Bronchial epithelial cell (primary cell): ENCODE measurements at places on chromosomes 4 and X.

- DNase-seq: no peak
These were observed 91.3 kb downstream of the RASGEF1B start for GRCh38 chr4:81380437-81380836.

- DNase-seq: peak; percentile 65
These were observed 40.5 kb upstream of the BMP3 start for GRCh38 chr4:80989921-80990544.

DNA sequence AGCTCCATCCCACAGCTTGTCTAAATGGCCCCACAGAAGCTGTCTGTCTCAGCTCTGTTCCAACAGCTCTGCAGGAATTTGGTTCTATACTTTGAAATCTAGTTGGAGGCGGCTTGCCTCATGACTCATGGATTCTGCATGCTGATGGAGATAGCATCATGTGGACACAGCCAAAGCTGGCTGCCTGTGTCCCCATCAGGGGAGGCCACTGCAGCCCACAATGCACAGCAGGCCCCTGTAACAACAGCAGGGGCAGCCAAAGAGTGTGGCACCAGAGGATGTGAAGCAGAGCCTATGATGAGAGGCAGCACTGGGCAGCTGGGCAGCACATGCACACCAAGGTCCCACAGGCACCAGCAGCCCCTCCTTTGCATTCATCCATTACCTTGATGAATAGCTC, 67.2 kb downstream of the DCAF12L1 start:
- DNase-seq: no peak

- no peak for DNase-seq
These were observed 42.1 kb downstream of the SLC2A9 start for GRCh38 chr4:9979101-9979701.

DNA sequence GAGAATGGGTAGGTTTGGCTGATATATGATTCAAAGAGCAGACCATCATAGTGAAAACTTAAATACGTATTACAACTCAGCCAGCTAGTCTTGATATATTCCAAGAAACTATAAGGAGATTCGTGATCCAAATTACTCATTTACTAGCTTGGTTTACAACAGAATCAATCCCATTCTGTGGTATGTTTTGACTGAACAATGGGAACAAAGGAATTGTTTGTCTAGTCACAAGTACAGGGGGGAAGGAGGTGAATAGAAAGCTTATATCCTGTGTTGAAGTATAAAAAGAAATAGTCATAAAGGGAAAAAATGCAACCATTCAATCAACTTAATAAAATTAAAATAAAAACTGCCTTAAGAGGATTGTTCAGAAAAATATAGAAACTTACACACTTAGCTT, 17.0 kb downstream of the C4orf54 start:
- DNase-seq: no peak

DNA sequence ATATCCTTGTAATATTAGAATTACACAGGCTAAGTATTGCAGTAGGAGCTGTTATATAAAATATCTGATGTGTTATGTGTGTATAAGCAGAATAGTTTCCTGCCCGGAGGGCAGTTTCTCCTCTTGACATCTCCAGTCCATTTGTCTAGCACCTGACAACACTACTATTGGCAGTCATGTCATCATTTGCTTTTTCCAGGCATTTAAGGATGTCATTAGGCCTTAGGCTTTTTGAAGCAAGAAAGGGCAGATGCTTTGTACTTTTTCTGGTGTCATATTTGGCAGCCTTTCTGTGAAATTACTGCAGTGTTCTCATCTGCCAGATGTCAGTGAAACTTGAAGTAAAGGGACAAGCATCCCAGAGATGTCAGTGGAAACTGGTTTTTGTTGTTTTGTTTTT, 2017.6 kb upstream of the IGFBP7 start:
- DNase-seq: no peak

DNA sequence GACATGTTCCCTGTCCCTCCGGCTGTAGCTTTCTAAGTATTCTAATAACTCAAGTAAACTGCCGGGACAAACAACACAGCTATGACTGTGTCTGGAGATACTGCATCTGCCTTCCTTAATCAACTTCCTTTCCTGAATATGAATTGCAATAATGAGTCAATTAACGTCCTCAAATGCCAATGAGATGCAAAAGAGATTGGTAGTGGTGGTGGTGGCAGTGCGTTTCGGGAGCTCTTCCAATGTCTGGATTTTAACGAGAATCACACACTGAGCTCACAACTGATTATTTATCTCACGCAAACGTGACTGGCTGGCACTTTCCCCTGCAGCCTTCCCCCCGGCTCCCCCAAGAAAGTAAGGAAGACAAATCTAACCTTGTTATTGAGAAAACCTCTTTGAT, 226.1 kb upstream of the GK2 start:
- DNase-seq: no peak

GRCh38 chrX:42696536-42697124, 81.3 kb downstream of the PPP1R2C start:
- DNase-seq: no peak

DNA sequence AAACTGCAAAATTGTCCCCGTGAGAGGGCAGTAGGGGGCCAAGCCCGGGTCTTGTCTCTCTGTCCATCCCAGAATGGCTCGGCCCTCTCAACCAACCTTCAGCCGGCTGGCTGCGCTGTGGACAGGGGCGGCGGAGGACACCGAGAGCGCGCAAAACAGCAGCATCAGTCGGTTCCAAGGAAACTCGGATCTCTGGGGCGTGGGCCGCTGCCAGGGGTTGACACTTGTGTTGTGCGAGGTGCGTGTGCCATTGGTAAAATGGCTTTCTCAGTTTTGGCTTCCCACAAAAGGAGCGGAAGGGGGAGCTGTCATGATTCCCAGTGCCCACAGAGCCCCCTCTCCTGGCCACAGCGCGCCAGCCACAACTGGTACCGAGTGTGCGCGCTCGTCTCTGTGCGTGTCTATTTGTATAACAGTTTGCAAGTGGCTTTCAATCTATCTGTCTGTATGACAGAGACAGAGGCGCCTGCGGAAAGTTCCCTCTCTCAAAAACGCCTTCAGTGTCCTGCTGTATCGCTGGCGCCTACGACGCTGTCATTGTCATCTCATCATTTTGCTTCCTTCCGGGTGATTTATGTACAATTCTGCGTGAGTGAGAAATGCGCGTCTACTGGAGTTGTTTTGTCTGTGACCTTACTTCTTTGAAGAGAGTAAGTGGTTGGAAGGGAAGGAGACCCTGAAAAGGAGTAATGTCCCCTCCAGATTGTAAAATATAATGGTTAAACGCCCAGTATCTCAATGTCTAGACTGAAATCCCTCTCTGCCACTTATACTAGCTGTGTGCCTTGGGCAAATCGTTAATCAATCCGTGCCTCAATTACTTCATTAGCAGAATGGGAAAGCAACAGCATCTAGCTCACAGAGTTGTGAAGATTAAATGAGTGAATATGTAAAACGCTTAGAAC, 1.8 kb downstream of the DKK2 start:
- DNase-seq: no peak

- no peak for DNase-seq
These were observed 388.6 kb downstream of the PCDH7 start for GRCh38 chr4:31108762-31109161.

- peak; percentile 44 for DNase-seq
These were observed 27.0 kb upstream of the ZNF280C start for GRCh38 chrX:130295519-130296296.

GRCh38 chrX:68835468-68835867, 6.6 kb downstream of the EFNB1 start:
- no peak for DNase-seq

DNA sequence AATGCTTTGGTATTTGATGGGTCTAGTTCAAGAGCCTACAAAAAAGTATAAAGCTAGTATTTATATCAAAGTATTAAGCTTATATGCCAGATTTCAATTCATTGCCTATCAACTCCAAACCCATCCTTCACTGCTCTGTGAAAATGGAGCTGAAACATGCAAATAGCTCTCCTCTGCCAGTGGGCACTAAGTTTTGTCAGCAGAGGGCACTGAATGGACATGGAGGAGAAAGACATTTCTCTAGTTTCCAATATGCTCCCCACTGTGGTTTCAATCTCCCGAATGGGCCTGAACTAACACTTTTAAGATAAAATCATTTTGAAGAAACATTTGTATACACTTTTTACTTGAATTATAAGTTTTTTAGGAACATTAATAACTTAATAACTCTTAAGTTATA, 12.4 kb downstream of the PPID start:
- DNase-seq: no peak

DNA sequence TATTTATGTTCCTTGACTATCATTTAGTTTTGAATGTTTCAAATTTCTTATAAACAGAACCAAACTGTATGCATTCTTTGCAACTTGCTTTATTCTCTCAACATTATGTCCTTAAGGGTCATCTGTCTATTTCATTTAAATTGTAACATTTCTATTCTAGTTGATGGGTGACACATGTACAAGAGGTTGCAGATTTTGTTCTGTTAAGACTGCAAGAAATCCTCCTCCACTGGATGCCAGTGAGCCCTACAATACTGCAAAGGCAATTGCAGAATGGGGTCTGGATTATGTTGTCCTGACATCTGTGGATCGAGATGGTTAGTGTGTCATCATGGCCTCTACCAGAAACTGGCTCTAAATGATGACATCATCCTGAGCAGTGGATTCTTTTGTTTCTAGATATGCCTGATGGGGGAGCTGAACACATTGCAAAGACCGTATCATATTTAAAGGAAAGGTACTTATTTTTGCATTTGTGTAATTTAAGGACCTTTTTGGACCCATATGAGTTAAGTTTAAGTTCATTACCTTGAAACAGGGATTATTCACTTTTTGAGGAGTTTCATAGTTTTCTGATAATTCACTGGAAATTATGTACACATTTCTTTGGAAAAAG, 6.1 kb downstream of the LIAS start:
- peak; percentile 58 for DNase-seq

DNA sequence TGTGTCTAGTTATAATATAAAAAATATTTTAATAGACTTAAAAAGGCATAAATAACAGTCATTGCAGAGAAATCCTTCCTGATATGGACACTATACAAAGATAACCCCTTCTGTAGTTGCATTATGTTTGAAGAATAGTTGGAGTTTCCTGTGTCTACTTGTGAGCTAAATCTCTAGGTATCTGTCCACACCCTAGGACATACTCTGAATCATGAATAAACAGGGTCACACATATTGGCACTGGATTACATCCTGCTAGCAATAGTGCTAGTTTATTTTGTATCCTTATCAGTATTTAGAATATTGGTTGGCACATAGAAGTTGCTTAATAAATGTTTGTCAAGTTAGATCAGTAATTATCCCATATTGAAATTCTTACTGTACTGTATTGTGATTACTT, 173.9 kb downstream of the GRXCR1 start:
- DNase-seq: peak; percentile 87

DNA sequence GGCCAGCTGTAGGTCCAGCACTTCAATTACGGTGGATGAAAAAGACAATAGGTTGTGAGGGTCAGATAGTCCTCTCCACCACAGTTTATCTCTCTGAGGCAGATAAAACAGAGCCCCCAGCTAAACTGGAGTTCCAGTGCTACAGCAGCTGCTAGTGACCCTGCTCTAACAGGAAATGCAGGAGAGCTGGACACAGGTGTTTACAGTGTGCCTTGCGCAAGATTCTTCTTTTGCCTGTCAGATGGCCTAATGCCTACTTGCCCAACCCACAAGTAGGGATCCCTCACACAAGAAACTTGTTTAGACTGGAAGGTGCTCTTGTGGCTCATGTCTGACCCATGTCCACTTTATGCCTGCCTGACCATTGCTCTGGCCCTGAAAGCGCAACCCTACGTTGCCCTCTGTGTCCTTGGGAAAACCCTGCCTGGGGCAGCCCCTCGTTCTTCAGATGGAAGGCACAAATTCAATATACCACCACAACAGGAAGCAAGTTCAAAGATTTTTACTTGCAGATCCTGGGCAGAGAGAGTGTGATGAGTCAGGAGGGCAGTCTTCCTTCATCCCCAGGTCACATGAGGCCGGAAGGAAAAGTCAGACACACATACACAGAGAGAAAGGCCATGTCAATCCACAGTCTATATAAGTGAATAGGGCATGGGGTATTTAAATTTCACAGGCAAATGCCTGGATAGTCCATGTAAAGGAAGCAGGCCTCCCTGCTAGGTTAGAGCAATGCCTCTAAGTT, 105.1 kb upstream of the ADGRL3 start:
- peak; percentile 3 for DNase-seq

DNA sequence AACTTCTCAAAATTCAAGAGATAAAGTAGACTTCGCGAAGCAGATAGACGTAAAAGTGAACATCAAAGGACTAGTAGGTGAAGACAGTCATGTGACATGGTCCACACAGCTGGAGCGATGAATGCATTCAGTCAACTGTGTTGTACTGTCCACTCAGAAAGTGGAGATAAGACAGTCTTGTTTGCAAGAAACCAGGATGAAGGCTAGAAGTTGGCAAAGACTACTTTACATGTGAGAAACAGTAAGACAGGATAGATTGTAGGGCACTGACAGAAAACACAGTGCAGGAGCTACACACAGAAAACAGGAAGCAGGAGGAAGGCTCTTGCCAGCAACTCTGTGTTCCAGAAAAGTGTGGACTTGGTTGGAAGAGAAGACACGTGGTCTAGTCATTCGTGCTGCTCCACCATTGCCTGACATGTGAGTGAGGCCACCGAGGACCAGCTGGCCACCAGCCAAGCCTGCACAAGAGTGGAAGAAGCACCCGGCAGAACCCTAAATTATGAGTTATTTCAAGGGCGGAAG, 78.9 kb downstream of the FAT1 start:
- DNase-seq: peak; percentile 30

GRCh38 chrX:130682990-130683389, 220.0 kb downstream of the ENOX2 start:
- DNase-seq: no peak

DNA sequence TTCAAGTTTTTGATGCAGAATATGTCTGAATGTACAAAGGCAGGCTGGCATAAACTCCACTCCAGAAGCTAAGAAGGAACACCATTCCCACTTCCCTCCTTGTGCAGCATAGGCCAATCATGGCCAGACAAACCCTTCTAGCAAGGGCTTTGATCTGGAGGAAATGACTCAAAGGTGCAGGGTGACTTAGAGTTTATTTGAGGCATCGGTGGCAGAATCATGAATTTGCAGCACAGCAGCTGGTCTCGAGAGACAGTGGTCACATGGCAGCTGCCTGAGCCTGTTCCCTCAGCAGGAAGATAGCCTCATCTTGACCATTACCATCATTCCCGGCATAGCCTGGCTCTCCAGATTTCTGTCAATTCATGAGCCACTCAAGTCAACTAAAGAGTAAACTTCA, 154.5 kb downstream of the ATP10D start:
- DNase-seq: peak; percentile 68

GRCh38 chr4:186755550-186756519, 32.2 kb upstream of the FAT1 start:
- DNase-seq: no peak

- DNase-seq: no peak
These were observed 845.3 kb downstream of the TRIML1 start for GRCh38 chr4:188984518-188984917.

DNA sequence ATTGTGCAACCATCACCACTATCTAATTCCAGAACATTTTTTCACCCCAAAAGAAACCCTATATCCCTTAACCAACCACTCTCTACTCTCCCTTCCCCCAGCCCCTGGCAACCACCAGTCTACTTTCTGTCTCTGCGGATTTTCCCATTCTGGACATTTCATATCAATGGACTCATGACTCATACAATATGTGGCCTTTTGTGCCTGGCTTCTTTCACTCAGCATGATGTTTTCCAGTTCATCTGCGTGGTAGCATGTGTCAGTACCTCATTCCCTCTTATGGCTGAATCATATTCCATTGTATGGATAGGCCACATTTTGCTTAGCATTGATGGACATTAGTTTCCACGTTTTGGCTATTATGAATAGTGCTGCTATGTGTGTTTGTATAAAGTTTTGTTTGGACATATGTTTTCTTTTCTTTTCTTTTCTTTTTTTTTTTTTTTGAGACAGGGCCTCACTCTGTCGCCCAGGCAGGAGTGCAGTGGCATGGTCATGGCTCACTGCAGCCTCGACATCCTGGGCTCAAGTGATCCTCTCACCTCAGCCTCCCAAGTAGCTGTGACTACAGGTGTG, 335.4 kb downstream of the BCOR start:
- DNase-seq: peak; percentile 70
